H7 (cell line): ENCODE measurements at places on chromosomes 12 and 14. TPM values are rescaled to one million over a fixed set of nuclear protein-coding genes. Genes with fewer than 3 reads are reported as not detected.

The REP15 gene
- total RNA-seq = 0.15 and 0.35 TPM in 2 replicates

DNA sequence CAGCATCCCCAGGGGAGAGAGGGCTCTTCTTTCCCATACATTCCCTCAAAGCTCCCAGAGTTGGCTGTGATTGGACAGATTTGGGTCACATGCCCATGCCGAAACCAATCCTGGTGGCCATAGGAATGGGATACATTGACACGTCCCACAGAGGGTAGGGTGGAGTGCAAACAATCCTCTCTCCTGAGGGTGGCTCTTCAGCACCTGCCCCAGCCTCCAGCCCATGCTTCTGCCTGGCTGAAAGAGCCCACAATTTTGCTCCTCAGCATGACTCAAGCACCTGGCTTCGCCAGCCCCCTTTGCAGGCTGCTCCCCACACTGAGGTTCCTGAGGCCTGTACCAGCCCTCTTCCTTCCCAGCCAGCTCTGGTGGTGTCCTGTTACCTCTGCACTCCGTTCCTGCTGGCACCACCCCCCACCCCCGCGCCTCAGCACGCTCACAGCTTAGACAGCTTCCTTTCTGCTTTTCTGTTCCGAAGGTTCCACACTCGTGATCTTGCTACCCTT is 71.7 kb downstream of the CCDC92 start:
- peak; percentile 74 for DNase-seq

DNA sequence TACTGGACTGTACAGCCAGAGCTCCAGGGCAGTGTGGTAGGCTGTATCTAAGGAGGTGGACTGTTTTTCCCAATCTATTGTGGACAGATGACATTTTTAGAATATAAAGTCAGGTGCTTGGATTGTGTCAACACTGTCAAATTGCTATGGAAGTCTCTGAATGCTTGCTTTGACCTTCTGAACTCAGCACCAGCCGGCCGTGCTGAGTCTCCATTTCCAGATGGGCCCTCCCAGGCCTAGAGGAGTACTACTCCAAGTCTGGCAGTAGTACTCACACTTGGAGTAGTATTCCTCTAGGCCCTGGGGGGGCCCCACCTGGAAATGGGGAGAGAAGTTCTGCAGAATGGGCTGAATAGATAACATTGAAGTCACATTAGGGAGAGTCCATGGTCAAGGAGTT is 16.2 kb upstream of the KCNK13 start:
- no peak for DNase-seq

GRCh38 chr14:78997811-78998210 is 827.6 kb downstream of the NRXN3 start:
- no peak for DNase-seq

GRCh38 chr12:49917788-49918173 is 14.1 kb upstream of the FAIM2 start:
- DNase-seq = no peak

DNA sequence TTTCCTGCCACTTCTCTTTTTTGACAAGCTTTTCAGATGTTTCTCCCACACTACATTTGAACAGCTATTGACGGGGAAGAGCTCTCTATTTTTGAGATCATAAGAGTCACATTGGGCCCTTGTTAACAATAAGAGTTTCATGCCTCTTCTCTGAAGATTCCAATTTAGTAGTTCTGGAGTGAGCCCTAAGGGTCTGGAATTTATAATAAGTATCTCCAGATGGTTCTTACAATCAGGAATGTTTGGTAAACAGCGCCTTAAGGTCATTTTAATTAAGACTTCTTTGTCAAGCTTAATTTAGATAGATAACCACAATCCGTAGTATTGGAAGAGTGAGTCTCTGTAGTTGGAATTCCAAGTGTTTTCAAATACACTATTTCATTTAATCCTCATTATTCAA is 60.6 kb upstream of the HECTD1 start:
- DNase-seq = no peak

The AQP2 gene
- not detected in 2 replicates for total RNA-seq

- DNase-seq = no peak
These were observed 97.1 kb downstream of the OTOGL start for GRCh38 chr12:80196419-80196818.

The RFX4 gene
- total RNA-seq = 0.83 and 1.1 TPM in 2 replicates
